ENCODE measurements at places on chromosomes 13 and 19. TPM values are rescaled to one million over a fixed set of nuclear protein-coding genes. Genes with fewer than 3 reads are reported as not detected.
A peak's percentile ranks its signal among the peaks of the same experiment; 100 is the strongest.

Gene ADGRE3
- not detected for total RNA-seq

Gene KLK11
- not detected for total RNA-seq

Gene CDX2
- total RNA-seq = not detected

DNA sequence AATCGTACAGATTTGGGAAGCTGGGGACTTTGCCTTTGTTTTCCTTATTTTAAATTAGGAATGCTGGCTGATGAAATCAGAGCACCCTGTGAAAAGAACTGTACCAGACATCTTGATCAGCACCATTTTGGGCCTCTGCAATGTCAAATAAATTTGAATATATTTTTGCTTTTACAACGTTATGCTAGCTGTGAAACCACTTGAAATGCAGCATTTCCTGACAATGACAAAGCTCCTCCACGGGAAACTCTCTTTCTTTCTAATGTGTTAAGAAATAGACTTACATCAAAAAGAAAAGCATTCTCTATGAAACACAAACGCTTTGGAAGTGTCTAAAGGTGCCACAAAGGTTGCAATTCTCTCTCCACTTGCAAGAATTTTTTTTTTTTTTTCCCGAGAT lies 47.1 kb upstream of the MAP3K10 start:
- H3K27ac ChIP-seq = no peak overlapping the region
- no peaks in the 10 kb centered on the region for H3K36me3 ChIP-seq
- no peak overlapping the region for H3K4me3 ChIP-seq
- H3K4me1 ChIP-seq = no peaks in the 10 kb centered on the region

DNA sequence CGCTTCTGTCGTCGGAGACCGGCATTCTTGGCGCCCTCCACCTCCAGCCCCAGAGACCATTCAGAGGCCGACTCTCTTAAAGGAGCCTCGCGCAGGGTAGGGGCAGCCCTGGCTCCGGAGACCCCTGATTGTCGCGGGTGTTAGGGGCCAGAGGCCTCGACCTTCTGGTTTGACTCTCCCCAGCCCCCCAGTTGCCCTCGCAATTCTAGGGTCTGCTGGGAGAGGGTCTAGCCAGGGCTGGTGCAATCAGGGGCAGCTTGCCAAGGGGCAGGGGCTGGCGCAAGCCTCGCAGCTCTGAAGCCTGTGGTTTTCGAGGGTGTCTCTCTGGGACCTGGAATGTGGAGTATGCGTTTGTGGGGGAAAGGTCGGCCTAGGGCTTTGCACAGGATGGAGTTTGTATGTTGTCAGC lies 1.6 kb upstream of the SLC7A10 start:
- H3K4me1 ChIP-seq = no peaks in the 10 kb centered on the region
- peaks cover 59% of the 10 kb centered on the region for H3K27me3 ChIP-seq
- no peak overlapping the region for H3K27ac ChIP-seq
- H3K4me3 ChIP-seq = no peak overlapping the region
- H3K36me3 ChIP-seq = no peaks in the 10 kb centered on the region

DNA sequence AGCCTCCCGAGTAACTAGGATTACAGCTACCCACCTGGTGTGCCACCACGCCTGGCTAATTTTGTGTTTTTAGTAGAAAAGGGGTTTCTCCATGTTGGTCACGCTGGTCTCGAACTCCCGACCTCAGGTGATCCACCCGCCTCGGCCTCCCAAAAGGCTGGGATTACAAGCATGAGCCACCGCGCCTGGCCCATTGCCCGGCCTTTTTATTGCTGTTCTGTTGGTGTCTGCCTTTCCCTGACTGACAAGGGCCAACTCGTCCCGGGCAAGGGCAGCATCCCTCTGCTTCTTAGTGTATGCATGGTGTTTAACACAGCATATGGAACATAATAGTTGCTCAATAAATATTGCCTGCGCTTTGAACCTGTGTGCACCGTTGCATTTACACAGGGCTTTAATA lies 6.2 kb upstream of the RETN start:
- H3K4me1 ChIP-seq = no peaks in the 10 kb centered on the region
- no peaks in the 10 kb centered on the region for H3K27me3 ChIP-seq
- no peaks in the 10 kb centered on the region for H3K36me3 ChIP-seq
- H3K4me3 ChIP-seq = no peak overlapping the region

- peaks cover 66% of the 10 kb centered on the region for H3K4me1 ChIP-seq
- peak overlapping the region; percentile 99 for H3K27ac ChIP-seq
- H3K4me3 ChIP-seq = no peak overlapping the region
- DNase-seq = peak; percentile 36
- H3K27me3 ChIP-seq = no peaks in the 10 kb centered on the region
- H3K36me3 ChIP-seq = peaks cover 27% of the 10 kb centered on the region
Measured at GRCh38 chr19:1268226-1269064, 687 bp upstream of the CIRBP start.
